ENCODE measurements at places on chromosomes 13 and 19. TPM values are rescaled to one million over a fixed set of nuclear protein-coding genes. Genes with fewer than 3 reads are reported as not detected.

DNA sequence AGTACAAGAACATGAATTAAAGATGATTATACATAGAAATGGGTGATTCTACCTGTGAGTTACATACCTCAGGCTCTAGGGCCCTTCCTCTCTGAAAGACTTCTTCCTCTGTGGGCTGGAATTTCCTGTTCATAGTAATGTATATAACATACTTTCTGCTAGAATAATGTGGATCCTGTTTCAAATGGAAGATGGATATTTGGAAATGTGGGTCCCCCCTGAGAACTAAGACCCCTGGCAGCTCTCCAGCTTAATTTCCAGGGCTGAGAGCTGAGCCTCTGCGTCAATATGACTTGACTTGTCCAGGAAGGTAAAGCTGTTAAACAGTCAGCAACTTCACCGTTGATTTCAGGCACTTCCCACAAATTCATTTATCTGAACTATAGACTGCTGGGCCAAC is 296.3 kb downstream of the NALCN start:
- no peak for DNase-seq

- DNase-seq, result no peak
Observed at GRCh38 chr13:63041640-63042414, 1626.2 kb upstream of the PCDH20 start.

DNA sequence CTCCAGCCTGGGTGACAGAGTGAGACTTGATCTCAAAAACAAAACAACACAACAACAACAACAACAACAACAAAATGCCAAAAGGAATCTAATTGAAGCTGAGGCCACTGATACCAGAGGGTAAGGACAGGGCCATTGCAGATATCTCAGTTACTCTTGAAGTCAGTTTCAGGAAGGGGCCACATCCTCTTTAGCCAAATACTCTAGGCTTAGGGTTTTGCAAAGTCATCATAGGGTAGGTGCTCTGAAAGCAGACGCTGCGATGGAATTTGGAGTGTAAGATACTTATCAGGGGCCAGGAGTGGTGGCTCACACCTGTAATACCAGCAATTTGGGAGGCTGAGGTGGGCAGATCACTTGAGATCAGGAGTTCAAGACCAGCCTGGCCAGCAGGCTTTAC is 46.6 kb upstream of the UBAC2 start:
- no peak for DNase-seq

GRCh38 chr19:47390533-47391488 is 28.5 kb downstream of the MEIS3 start:
- DNase-seq, result no peak

DNA sequence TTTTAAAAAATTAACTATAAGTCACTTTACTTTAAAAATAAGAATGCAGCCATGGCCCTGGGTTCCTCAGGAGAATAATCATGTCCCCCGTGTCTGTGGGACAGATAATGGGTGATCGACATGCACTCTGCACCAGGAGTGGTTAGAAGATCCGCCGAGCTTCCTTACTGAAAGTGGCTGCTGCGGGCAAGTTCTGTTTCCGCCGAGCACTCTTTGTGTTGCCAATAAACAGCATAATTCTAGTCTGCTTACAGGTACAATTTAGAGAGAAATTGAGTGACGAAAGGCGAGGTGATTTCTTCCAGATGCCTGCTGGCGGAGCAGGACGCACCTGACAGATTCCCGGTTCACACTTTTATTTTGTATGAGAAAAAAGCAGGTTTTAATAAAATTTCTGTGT is 139.0 kb downstream of the SOX1 start:
- peak; percentile 7 for DNase-seq

GRCh38 chr19:47619763-47620162 is 10.8 kb downstream of the BICRA start:
- DNase-seq, result no peak

DNA sequence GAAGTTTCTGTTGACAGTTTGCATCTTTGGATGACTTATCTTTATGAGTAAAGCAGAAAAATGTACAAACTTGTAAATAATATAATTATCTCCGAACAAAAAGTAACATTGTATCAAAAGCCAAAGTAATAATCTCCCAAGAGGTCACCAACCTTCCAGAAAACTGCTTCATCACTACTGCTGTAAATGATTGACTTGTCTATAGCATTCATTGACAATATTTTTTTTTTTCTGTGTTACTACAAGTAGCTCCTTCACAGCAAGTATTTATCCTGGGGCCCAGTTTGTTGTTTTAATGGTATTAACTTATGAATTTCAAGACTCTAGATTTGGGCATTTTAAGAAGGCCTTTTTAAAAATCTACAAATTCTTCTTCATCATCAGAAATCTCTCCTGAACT is 242.4 kb downstream of the KLF12 start:
- DNase-seq, result no peak

DNA sequence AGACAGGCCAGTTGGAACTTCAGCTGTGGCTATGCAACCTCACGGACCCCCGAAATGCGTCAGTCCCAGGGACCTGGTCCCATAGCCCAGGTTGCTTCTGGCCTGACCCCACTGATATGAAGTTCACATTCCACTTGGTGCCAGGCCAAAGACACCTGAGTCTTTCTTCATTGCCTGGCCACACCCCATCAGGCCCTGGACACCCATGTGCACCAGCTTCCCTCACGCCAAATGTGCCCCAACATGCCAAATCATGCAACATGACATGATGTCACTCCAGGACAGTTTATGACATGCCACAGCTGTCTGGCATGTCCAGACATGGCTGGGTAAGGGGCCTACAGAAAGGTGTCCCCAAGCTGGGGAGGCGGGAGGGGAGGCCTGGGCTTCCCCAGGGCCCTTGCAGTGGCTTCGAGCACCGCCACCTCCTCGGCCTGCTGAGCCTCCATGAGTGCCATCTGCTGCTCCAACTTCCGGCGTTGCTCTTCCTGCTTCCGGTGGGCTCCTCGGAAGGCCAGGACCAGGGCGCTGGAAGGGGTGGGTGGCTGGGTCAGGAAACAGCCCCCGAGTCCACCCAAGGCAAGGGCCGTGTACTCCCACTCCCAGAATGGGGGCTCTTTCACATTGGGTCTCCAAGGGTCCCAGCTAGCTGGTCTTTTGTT is 4.3 kb upstream of the NR2F6 start:
- DNase-seq, result no peak

DNA sequence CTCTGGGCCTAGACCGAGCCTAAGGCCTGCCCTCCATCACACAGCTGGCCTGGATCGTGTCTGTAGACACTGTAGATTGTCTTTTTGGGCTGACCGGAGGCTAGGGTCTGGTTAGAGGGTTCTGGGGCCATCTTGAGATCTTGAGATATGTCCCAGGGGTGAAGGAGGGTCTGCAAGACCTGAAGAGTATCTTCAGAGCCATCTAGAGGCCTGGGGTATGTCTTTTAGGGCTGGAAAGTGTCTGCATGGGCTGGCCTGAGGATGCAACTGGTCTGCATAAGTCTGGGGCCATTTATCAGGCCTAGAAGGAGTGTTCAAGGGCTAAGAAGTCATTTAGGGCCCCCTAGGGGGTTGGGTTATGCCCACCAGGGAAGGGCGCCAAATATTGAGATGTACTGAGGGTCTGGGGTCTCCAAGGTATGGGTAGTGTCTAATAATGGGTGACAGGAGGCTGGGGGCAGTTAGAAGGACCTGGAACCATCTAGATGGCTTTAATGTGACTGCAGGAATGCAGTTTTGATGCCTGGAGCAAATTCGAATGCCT is 555 bp downstream of the SCAF1 start:
- no peak for DNase-seq

DNA sequence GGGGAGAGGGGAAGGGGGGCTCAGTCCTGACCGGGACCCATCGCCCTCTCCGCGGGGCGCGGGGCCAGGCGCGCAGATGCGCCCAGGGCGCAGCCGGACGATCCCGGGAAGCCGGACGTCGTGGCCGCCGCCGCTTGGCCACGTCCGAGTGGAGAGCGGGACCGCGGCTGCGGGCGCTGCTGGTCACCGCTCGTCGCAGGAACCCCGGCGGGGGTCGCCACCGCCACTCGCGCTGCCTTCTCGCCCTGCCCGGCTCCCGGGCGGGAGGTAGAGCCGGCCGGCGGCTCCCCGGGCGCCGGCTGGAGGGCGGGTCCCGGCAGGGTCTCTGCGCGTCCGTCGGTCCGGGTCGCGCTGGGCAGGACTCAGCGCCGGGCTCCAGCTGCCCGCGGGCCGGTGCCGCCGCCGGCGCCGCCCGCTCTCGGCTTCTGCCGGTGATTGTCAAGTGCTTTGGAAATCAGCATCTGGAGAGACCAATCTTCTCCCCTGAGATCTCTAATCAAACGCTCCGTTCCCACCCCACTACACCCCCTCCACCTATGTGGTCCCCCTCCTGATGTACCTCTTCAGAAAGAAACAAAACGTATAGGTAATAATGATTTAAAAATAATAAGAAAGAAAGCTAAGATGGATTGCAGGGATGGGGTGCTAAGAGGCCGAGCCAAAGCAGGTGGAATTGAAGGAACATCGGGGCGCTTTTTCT is 464.4 kb downstream of the ITGBL1 start:
- DNase-seq, result no peak

The C3 gene
- 1.1 TPM for total RNA-seq

The LGALS14 gene
- 1.8 TPM for total RNA-seq

The TICAM1 gene
- 17.5 TPM for total RNA-seq

The RYR1 gene
- total RNA-seq, result 0.63 TPM

The FGF21 gene
- total RNA-seq, result not detected

The ZNF837 gene
- 1.6 TPM for total RNA-seq

The TMTC4 gene
- 16.1 TPM for total RNA-seq

The LIN7B gene
- total RNA-seq, result 2.1 TPM

Data from activated CD8-positive, alpha-beta T cell treated with anti-CD3 and anti-CD28 coated beads for 36 hours (primary cell).